ENCODE measurements at places on chromosomes 4 and X.

GRCh38 chr4:53121264-53121865, 244.5 kb downstream of the SCFD2 start:
- DNase-seq, result no peak

- DNase-seq, result peak; percentile 52
Measured at GRCh38 chr4:185859111-185859510, 47.1 kb upstream of the SORBS2 start.

DNA sequence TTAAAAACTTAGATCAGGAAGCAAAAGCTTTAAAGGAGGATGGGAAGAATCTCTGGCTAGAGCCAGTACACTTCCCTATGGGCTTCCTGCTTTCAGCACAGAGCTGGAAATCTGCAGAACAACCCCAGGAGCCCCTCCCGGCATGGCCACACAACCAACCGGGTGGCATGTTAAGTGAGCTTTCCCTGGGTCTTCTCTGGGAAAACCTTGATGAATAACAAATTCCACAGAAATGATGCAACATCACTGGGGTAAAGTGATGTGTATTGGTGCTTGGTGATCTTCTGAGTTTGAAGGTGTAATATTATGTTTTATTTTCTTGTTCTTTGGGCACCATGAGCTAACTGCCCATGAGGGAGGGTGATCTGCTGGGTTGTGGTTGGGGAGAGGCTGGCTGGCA, 22.1 kb downstream of the NHS start:
- no peak for DNase-seq

GRCh38 chr4:18075823-18076433, 54.4 kb upstream of the LCORL start:
- peak; percentile 54 for DNase-seq

- DNase-seq, result no peak
Measured at GRCh38 chrX:47574547-47575301, 7.5 kb upstream of the TIMP1 start.

DNA sequence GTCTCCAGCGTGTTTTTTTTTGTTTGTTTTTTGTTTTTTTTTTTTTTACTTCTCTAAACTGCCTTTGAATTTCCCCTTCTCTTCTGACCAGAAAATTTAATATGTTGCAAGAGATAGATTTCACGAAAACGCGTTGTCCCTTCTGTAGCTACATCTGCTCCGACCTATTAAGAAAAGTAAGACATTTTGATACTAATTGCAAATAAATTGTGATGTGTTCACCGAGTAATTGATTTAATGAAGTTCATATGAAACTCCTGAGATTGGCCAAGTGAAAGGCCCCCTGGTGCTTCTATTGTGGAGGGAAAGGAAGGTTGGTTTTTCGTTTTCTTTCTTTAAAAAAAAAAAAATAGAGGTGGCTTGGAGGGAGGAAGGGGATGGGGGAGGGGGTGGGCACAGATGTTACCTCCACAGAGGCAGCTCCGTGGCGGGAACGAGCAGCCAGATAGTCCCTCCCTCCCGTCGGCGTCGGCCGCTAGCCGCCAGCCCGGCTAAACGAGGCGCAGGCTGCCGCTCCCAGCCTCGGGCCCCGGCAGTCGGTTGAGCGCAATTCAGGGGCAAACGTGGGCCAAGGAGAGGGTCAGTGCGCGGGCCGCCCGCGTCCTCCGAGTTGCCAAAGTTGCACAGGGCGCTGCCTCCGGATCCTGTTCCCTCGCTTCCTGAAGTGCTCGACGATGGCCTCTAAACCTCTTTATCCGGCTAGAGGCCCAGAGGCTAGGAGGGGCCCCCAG, 139.1 kb upstream of the ZIC3 start:
- no peak for DNase-seq

DNA sequence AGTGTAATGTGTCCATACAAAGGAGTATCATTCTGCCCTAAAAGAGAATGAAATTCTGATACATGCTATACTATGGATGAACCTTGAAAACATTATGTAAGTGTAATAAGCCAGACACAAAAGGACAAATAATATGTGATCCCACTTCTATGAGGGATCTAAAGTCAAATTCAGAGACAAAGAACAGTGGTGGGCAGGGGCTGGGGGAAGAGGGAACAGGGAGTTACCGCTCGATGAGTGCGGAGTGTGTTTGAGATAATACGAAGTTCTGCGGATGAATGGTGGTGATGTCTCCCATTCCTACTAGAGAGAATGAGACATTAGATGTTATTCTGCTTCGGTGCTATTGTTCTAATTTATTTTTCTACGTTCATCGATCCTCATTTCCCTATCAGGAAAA, 46.1 kb upstream of the TLR2 start:
- DNase-seq, result no peak

DNA sequence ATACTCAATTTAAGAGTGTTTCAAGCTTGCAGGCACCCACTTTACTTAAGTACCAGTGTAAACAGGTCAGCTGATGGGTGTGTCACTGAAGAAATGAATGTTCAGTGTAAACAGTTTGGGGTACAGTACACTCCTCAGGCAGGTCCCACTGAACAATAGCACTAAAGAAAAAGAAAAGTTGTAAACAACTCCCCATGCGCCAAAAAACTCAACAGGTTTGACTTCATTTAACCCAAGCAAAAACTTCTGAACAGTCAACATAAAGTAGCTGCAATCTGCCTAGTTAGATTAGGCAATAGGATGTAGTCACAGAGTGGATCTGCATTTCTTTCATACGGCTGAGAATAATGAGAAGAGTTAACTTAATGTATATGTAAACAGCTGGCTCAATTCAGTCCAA, 93.2 kb downstream of the FAM13A start:
- no peak for DNase-seq

DNA sequence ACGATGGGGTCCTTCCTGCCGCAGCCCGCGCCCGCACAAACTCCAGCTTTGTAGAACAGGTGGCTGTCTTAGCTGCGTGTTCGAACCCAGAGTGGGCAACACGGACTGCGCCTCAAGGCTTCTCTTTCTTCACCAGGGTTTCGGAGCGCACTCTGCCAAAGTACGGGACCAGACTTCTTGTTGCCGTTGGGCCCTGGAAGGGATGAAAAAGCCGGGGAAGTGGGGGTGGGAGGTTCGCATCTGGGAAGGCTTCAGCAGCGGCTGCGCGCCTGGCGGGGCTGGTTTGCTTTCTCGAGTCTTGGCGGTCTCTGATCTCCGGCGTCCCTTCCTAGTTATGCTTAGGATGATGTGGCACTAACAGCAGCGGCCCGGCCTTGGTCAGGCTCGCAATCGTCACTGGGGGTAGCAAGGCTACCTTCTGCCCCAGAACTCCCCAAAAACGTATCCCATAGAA, 673 bp downstream of the PARM1 start:
- DNase-seq, result no peak

DNA sequence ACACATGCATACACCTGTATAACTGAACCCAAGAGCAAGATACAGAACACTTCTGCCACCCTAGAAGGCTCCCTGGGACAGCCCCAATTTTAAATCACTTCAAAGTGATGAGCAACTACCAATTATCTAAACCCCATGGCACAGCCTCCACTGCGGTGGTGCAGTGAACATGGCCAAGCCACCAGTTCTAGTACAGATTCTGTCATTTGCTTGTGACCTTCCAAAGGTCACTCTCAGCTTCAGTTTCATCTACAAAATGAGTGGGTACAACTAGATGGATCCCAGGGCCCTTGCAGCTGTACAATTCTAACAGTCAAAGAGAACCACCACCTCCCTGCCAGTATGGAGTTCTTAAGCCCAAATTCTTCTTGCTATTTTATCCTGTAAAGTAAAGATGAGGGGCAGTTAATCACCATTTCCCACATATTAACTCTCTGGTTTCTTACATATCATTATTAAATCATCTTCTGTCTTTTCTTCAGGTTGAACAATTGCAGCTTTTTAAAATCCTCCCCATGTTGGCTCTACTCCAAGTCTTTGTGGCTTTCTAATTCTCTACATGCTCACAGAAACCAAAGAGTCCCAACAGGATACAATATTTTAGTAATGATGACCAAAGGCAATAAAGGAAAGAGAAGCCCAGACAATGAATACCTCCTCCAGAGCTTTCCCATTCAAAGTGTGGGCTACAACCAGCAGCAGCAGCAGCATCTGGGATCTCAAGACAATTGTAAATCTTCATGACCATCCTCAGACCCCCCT, 39.0 kb upstream of the GPM6B start:
- DNase-seq, result no peak

- no peak for DNase-seq
Measured at GRCh38 chrX:7055386-7056137, 92.0 kb upstream of the STS start.

GRCh38 chr4:121148000-121148399, 16.1 kb downstream of the TNIP3 start:
- DNase-seq, result no peak

DNA sequence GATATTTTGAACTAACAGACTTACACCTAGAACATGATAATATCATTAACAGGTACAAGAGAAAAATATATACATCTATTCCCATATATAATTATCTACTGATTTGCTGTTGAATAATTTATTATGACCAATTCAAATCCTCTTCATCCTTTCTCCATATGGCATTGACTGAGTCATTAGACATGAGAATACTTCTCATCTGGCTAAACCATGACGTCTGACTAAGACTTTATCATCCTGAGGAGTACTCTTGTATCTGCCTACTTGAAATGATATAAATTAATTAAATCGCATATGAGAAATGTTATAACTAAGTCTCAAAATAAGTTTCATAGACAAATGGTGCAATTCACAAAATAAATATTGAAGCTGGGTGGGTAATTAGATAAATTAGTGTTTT, 67.4 kb downstream of the EMCN start:
- no peak for DNase-seq

DNA sequence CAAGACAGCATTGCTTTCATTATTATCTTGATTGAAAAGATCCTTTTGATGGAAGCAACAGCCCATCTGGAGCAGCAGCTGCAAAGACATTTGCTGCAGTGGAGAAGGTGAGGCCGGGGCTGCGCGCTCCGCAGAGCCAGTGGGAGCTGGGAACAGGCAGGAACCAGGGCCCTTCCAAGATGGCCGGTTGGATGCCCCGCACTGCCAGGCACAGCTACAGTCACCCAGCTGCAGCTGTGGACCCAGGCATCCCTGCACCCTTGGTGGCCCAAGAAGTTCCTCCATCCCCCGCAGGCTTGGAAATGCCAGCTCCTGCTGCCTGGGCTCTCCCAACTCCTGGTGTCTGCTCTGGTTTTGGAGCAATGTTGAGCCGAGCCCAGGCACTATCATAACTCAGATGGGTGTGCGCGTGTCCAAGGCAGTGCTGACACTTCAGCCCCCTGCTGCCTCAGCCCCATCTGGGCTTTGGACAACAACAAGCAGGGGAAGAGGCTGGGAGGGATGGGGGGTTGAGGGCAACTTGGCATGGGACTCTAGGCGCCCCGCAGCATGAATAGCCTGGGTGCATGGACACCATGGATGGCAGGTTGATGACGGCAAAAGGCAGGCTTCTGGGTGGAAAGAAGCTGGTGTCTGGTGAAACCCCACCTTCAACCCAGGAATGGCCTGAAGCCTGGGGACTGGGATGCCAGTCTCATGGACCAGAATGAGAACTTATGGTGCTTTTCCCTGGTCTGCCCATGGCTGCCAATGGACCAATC, 371.8 kb downstream of the FSTL5 start:
- DNase-seq, result no peak

- DNase-seq, result no peak
Measured at GRCh38 chrX:41684940-41685339, 3.8 kb upstream of the GPR34 start.

DNA sequence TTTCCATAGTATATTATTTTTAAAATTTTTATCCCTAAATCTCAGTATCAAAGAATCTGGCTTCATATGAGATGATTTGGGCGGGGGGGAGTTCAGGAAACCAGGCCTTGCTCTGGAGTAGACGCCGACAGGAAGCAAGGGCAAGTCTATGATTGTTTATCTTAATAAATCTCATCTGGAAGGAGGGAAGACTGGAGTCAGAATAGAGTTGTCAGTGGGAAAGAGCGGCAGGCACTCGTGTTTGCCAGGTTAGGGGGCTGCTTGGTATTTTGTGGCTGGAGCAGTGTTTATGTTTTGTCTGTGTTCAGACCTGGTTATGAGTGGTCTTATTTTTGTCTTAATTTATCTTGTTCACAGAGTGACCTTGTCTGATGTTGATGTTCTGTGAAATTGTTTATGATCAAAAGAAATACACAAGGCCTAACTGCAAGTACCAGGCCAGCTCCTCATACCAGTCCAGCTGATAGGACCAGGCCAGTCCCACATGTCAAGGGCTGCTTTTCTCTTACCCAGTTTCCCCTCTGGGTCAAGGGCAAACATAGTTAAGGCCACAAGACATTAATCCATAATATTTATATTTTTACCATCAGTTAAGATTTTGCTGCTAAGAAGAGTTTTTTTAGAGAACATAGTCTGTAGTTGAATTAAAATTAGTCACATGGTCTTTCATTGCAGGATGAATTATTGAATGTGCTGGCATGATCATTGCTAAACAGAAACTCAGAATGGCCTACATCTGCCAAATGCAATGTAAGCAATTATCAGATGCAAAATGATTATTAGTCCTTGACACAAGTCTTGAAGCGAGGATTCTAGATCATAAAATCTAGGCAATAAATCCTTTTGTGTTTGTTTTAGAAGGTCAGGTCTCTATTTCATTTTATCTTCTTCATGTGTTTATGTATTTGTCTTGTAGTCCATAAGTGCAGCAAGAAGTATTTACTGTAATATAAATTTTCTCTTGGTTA, 176.5 kb downstream of the GASK1B start:
- DNase-seq, result no peak

GRCh38 chr4:5237086-5237660, 185.9 kb downstream of the STK32B start:
- DNase-seq, result no peak

GRCh38 chr4:6984612-6985425, 58.4 kb upstream of the TADA2B start:
- DNase-seq, result no peak

- DNase-seq, result no peak
Measured at GRCh38 chr4:64857815-64858214, 448.6 kb upstream of the TECRL start.

DNA sequence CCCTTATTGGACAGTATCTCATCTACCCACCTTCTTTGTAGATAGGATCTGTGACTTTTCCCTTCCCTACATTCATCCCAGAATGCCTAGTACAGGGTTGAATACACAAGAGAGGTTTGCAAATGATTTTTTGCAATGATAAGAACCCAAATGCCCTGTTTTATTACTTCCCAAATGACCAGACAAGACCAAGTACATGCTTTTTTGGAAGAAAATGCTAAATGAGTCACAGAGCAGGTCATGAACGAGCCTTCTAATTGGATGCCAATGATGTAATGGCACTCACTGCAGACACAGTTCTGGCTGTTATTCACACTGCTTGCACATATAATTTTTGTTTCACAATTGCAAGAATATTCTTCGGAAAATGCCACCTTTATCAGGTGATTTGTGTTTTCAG, 17.8 kb upstream of the GABRQ start:
- DNase-seq, result no peak

- DNase-seq, result no peak
Measured at GRCh38 chrX:41335958-41336331, 2.0 kb downstream of the DDX3X start.

DNA sequence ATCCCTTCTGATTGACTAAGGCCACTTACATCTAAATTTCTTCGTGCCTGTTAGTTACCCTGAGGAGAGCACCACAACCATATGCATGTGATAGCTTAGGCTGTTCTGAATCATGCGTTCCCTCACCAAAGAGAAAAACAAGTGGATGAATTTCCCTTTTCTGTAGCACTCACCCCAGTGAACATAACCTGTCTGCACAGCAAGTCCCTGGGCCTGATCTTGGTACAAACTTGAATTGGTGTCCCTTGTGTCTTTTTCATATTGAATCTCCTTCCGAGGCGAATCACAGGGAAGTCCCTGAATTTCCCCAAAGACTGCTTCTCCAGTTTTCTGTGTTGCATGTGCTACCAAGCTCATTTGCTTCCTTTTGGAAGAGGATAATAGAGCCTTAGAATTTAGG, 100.4 kb downstream of the KLHL8 start:
- no peak for DNase-seq

All from Kasumi-1 (cell line).